ENCODE measurements at places on chromosomes 12 and 14.

- no peak for DNase-seq
Measured at GRCh38 chr12:90970471-90970870, 15.5 kb upstream of the CCER1 start.

DNA sequence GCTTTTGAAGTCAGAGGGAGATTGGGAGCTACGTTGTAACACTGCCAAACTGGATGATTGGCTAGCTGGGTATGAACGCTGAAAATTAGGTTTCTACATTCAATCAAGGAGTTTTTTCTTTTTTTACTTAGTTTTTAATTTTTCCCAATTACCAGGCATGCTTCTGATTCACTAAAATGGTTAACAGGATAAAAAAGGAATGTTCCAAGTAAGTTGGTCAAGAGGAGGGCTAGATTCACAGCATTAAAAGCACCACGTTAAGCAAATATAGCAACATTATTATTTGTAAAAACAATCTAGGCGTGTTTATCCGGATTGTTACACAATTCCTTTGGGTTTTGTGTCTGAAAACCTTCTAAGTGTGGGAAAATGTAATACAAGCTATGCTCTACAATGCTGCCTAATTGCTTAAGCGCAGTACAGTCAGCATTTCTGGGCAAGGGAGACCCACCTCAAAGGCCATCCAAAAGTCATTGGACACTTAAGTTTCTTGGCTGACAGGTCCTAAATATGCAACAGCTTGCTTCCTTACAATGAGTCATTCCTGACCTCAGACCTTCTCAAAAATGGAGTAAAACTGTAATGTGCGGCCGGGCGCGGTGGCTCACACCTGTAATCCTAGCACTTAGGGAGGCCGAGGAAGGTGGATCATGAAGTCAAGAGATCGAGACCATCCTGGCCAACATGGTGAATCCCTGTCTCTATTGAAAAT lies 1.2 kb downstream of the RPLP0 start:
- DNase-seq, result no peak

DNA sequence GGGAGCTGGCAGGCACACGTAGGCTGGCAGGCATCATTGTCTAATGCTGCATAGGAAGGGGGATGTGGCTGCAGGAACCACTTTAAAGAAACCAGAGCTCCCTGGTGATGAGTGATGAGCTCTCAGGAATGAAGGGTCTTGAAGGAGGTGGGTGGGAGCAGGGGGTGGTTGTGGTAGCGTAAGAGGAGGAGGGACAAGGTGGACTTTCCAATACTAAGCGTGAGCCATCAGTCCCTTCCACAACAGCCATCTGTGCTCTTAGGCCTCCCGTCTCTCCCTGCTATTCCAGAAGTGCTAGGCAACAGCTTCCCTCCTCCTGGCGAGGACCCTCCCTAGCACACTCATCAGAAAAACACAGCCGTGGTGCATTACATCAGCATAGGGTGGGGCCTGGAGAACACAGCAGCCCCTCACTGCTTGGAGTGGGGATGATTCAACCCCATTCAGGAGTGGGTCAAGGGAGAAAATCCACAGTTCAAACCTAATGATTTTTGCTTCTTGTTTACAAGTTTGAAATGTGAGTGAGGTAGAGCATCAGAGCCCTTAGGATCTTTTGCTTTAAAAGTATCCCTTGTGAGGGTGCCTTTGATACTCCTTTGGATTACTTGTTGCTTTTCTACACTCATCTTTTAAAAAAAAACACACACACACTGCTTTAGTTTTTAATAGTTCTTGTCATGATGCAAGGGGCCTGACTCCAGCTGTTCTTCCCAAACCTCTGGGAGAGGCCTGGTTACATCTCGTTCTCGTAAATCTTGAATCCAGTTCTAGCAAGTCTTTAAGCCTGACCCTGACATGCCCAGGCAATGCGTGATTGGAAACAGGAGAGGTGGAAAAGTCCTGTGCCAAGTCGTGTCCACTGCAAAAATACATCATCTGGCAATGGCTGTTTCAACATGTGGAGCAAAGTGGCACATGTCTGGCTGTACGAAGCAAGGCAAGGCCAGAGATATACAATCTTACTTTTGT lies 356.4 kb upstream of the DDHD1 start:
- no peak for DNase-seq

DNA sequence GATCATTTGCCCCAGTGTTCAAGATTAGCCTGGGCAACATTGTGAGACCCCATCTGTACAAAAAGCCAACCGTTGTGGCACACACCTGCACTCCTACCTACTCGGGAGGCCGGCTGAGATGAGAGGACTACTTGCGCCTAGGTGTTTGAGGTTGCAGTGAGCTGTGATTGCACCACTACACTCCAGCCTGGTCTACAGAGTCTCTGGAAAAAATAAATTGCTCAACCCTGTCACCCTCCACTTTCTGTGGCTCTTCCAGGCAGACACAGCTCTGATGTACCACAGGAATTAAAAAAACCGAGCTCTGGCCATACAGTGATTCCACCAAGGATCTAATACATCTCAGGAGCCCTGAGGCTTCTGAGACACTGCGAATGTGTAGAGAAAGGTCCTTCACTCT lies 14.4 kb downstream of the TIMELESS start:
- no peak for DNase-seq

- no peak for DNase-seq
Measured at GRCh38 chr14:94109915-94110250, 653 bp upstream of the IFI27 start.

GRCh38 chr14:101774814-101775213 lies 13.3 kb downstream of the PPP2R5C start:
- DNase-seq, result no peak

DNA sequence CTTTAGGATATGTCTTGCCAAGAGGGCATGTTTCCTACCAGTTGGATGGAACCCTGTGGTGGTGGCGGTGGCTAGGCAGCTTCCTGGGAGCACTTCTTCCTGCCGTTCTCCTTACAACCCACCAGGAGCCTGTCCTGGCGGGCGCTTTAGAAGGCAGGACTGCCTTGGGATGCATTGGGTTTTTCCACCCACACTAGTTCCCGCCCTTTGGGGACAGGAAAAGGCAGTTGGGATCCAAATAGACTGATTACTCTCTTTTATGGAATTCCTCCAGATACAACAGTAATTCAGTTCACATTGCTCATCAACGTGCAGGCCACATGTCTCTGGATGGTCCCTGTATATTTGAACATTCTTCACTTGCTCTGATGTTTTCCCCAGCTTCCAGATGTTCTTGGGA lies 305.7 kb upstream of the SSTR1 start:
- DNase-seq, result no peak

- DNase-seq, result no peak
Measured at GRCh38 chr12:103964805-103965204, 867 bp upstream of the TDG start.

DNA sequence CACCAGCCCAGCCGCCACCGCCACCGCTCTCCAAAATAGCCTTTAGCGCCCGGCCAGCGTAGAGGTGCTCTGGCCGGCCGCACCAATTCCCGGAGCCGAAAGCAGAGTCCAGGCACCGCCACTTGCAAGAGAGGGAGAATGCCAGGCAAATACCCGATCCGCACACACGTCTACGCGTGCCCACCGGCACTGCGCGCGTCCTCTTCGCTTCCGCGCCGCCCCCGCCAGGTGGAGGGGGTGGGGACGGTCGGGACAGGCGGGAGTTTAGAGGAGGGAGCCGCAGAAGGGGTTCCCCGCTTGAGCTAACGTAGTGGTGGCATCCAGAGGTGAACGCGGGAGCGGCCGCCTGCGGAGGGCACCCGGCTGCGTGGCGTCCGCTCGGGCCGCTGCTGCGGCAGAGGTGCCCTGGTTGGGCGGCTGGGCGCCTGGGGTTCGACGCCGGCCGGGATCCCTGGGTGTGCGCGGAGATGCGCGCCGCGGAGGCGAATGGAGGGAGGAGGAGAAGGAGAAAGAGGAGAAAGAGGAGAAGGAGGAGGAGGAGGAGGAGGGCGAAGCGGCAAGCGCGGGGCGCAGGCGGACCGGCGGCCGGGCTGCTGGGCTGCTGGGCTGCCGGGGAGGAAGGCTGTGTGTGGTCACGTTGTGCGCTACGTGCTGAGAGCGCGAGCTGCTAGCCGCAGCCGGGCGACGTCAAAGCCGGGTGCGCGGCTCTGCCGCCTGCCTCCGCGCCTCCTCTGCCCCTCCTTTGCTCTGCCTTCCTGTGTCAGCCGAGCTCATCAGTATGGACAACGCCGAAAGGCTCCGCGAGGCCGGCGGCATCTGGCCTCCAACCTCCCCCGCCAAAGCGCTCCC lies at the start of gene MDGA2:
Gene MDGA2 (minus strand): TSS at position 140 of the 849 bp plus-strand sequence.
- DNase-seq, result peak; percentile 20

GRCh38 chr14:50363714-50364111 lies 33.0 kb downstream of the CDKL1 start:
- DNase-seq, result peak; percentile 37

- DNase-seq, result no peak
Measured at GRCh38 chr12:52774629-52775250, 2.4 kb downstream of the KRT76 start.

DNA sequence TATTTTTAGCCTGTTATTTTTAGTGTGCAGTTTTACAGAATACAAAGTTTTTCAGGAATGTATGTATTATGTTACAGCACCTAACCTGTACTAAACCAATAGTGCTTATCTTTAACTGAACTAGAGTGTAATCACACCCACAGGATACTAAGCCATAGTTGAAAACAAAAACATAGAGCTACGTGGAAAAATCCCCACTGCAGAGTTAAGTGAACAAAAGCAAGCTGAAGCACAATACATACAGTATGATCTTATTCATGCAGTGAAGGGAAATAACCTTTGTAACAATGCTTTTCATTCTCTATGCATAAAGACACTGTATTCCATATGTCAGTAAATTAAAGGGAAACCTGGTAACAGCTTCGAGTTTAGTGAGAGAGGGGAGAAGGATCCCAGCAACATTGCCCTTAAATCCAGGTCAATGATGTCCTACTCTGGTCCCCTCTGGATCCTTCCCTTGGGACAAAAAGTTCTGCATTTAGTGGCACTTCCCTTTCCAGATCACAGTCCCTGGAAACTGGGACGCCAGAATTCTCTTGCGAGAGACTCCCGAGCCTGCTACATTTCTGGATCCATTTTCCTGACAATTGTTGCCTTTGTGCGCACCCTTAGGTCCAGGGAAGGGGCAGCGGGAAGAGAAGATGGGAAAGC lies 121.3 kb upstream of the CCND2 start:
- DNase-seq, result no peak

GRCh38 chr12:10031771-10032175 lies 1.3 kb downstream of the CLEC9A start:
- DNase-seq, result no peak

DNA sequence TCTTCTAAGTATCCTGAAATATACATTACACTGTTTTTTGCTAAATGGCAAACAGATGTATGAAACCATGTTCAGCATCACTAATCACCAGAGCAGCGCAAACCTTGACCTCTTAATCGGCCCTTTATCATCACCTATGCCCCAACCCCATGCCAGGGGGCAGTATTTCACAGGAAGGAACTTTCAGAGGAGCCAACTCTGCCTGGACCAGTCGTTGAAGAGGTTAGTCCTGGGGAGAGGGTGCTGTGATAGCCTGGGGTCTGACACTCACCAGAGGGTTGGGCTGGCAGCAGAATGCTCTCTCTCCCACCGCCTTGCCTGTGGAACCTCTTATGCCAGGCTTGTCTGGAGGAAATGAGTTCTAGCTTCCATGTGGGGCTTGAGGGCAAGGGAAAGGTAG lies 411.7 kb downstream of the TMEM117 start:
- DNase-seq, result no peak

DNA sequence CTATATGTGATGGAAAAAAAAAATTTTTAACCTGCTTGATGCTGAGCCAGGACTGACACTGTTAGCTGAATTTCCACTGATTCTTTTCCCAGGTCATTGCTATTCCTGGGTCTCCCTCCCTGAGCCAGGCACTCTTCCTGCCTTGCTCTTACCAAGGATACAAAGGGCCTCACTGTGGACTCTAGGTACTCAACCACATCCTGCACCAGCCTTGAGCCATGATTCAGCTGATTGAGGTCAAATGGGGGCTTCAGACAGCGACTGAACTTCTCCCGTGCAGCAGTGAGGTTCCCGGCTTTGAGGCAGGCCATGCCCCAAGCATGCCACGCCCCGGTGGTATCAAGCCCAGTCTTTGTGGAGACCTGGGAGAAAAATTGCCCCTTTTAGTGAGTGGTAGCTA lies 54.3 kb downstream of the ZFYVE26 start:
- no peak for DNase-seq

DNA sequence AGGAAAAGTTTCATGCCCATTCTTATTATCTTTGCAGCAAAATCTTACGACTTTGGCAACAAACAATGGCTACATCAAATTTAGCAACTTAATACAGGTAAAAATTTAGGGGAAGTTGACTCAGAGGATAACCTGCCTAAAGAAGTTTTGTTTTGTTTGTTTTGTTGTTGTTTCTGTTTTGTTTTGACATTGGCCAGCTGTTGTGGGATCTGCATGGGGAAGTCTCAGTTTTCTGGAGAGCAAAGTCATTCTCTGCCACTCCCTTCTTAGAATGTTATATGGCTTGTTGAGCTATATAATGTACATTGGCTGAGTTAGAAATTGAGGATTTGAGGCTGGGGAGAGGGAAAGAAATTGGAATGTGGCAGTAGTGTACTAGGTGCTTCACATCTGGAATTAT lies 109.5 kb downstream of the NT5DC3 start:
- no peak for DNase-seq

DNA sequence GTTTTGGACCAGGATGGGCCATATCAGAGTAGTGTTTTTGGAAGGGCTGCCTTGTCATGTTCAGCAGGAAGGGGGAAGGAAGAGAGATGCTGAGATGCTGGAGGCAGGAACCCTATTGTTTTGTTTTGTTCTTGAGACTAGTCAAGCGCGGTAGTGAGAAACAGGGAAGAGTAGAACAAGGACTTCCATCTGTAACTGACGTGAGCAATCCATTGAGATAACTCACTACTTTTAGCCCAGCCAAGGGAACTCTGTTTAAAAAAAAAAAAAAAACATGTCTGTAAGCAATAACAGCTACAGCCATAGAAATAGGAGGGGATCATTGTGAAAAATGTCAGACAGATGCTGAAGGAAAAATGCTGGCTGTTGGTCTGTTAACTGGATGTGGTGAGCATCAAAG lies 34.0 kb downstream of the CD9 start:
- DNase-seq, result no peak

- no peak for DNase-seq
Measured at GRCh38 chr14:36268121-36268520, 52.3 kb downstream of the MBIP start.

DNA sequence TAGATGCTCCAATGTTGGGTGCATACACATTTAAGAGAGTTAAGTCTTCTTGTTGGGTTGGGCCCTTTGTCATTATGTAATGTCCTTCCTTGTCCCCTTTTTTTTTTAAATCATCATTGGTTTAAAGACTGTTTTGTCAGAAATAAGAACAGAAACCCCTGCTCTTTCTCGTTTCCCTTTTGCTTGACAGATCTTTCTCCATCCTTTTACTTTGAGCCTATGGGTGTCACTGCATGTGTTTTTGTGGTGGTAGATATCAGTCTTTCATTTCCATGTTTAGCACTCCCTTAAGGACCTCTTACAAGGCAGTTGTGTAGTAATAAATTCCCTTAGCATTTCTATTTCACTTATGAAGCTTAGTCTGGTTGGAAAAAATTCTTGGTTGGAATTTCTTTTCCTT lies 47.4 kb downstream of the RTN1 start:
- no peak for DNase-seq

- DNase-seq, result no peak
Measured at GRCh38 chr14:91837076-91837475, 30.3 kb downstream of the TC2N start.

Data from GM12891 (cell line).